ENCODE measurements at places on chromosomes 16 and 17.

DNA sequence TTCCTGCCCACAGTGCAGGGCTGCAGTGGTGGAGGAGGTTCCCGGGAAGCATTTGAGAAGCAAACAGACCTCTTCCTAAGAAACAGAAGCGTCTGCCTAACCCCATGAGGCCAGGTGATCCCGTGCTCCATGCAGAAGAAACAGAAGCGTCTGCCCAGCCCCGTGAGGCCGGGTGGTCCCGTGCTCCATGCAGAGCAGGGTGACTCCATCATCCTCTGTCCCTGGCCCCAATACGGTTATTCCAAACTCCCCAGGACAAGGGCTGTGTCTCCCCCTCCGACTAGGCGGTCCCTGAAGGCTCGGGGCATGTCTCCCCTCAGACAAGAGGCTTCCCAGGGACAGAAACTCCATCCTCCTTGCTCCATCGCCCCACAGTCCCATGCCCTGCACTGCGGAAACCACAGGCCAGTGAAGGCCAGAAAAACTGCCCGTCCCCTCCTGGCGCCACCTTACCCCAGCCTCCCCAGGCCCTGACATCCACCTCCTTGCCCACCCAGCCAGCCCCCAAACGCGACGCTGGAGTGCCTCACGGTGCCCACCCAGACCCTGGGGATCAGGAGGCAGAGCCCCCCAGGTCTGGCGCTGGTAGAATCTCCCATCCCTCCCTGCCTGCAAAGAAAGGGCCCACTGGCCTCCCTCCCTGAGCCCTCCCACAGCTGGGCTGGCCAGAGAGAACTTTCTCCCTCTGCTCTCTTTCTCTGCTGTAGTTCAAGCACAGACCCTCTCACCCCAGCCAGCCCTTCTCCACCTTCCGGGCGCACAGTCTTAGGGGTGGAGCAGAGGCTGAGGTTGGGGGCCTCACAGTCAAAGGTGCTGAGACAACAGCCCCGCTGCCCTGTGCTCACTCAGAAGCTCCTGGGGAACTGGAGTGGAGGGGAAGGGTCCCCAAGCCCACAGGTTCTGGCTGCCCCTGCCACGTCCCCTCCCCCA is 30.6 kb upstream of the KRT17 start:
- no peak for DNase-seq

GRCh38 chr16:65315081-65315780 is 193.4 kb upstream of the CDH11 start:
- no peak for DNase-seq

GRCh38 chr17:35726127-35726952 is 5.1 kb upstream of the RASL10B start:
- DNase-seq, result no peak

GRCh38 chr16:83554096-83554495 is 253.7 kb upstream of the HSBP1 start:
- no peak for DNase-seq

GRCh38 chr16:19118938-19119431 is 5.2 kb downstream of the ITPRIPL2 start:
- no peak for DNase-seq

DNA sequence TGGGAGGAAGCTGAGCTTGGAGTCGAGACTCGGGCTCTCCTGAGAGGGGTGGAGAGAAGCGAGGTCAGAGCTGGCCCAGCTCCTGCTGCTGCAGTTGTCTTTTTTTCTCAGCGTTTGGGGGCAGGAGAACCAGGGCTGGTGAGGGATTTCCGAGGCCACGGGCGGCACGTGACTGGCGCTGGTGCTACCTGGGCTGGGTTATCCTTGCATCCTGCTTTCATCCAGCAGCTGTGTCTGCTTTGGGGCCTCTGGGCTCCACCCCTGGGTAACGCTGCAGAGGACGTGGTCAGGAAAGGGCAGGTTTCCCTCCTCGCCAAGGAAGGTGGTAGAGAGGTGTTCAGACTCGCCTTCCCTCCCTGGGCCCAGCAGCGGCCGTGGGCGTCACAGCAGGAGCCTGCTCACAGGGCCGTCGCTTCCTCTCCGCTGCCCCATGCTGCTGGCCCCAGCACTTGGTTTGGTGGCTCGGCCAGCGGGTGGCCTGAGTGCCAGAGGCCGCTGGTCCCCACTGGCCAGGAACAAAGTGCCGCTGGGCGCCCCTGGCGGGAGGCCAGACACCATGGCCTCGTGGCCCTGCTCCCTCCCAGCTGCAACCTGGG is 22.5 kb downstream of the GSE1 start:
- DNase-seq, result no peak

- no peak for DNase-seq
Observed at GRCh38 chr16:27503662-27504061, 46.1 kb downstream of the GTF3C1 start.

GRCh38 chr17:67557052-67557845 is 160.5 kb upstream of the NOL11 start:
- DNase-seq, result no peak

- no peak for DNase-seq
Observed at GRCh38 chr17:74446551-74447500, 14.9 kb downstream of the GPRC5C start.

- DNase-seq, result no peak
Observed at GRCh38 chr17:21177401-21177800, 36.6 kb downstream of the TMEM11 start.

DNA sequence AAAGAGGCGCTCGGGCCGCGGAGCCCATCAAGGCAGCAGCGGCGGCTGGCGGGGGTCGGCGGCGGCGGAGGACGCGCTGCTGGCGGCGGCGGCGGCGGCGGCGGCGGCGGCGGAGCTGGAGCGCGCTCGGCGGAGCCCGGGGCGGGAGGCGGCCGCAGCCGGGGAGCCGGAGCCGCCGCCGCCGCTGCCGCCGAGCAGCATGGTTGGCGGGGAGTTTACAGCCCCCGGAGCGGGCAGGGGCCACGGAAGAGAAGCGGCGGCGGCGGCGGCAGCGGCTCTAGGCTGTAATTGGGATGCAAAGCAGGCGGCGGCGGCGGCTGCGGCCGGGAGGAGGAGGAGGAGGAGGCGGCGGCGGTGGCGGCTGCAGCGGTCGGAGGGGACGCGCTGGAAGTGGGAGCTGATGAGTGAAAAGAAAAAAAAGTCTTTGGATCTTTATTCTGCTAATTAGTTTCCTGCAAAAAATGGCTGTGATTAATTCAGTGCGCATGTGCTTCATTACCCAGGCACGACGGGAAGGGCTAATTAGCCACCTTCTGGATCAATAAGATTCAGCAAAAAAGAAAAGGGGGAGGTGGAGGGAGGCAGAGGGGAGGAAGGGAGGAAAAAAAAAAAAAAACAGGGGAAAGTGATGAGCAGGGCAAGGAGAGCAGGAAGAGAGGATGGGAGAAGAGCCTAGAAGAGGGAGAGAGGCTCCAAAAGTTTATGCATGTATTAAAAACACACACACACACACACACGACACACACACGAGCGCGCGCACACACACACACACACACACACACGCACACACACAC is 10.9 kb upstream of the ZFHX3 start:
- DNase-seq, result no peak

DNA sequence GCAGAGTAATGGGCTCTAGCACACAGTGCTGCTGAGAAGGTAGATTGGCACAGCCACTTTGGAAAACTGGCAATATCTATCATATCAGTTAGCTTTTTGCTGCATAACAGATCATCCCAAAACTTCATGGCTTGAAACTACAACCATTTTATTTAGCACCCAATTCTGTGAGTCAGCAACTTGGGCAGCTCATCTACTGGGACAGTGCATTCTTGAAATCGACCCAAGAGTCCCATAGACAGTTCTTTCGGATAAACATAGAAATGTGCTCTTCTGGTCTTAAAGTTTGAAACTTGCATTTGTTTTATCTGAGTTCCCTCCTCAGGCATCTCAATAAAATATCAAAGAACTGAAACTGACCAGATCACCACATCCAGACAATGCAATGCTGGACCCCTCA is 76.7 kb downstream of the CEP112 start:
- DNase-seq, result no peak

DNA sequence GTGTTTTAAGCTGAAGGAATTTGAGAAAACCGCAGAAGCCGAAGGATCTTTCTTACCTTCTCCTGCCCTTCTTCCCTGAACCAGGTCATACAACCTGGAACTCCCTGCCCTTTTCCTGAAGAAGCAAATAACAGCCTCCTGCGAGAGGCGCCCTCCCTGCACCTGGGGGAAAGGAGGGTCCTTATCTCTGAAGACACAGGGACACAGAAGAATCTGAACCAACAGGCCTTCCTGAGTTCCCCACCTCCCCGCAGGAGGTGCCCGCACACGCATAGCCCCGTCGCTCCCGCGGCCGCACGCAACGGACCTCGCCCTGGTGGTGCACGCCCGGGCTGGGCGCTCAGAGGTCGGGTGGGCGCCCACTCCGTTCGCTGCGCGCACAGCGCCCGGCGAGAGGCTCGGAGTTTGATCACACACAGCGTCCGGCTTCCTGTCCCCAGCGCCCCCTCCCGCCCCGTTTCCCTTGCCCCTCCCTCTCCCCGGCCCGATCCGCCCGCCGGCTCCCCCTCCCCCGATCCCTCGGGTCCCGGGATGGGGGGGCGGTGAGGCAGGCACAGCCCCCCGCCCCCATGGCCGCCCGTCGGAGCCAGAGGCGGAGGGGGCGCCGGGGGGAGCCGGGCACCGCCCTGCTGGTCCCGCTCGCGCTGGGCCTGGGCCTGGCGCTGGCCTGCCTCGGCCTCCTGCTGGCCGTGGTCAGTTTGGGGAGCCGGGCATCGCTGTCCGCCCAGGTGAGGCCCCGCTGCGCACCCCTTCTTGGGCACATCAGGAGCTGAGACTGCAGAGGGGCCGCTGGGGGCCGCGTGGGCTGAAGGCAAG is at the start of gene TNFSF12:
Gene TNFSF12 (plus strand): TSS at position 474 of the 816 bp plus-strand sequence. CDS start 96 bp downstream, at position 570.
- no peak for DNase-seq

GRCh38 chr17:41492771-41493170 is 3.1 kb upstream of the KRT36 start:
- no peak for DNase-seq

GRCh38 chr16:61879306-61879705 is 156.9 kb downstream of the CDH8 start:
- no peak for DNase-seq

GRCh38 chr17:5913641-5914040 is 156.5 kb upstream of the WSCD1 start:
- DNase-seq, result no peak

GRCh38 chr16:68086860-68087268 is 1.7 kb downstream of the NFATC3 start:
- no peak for DNase-seq

- no peak for DNase-seq
Observed at GRCh38 chr17:50508573-50509460, 578 bp downstream of the MYCBPAP start.

GRCh38 chr17:44235583-44235936 is 16.1 kb upstream of the UBTF start:
- DNase-seq, result no peak

- peak; percentile 46 for DNase-seq
Observed at GRCh38 chr17:49851387-49852291, 3.8 kb upstream of the TAC4 start.

GRCh38 chr17:62949036-62949435 is 17.0 kb upstream of the TANC2 start:
- no peak for DNase-seq

DNA sequence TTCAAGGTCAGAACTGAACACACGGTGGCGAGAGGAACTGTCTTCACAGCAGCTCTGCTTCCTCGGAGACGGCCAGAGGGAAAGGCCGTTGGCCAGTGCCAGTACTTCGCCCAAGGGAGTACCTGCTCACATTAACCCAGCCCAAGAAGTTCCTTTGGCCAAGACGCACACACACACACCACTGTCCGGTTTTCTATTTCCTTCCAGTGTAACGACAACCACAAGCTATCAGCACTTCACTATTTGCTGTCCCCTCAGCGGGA is 744 bp upstream of the GGNBP2 start:
- no peak for DNase-seq

- DNase-seq, result no peak
Observed at GRCh38 chr17:562174-562573, 152.5 kb downstream of the VPS53 start.

- DNase-seq, result no peak
Observed at GRCh38 chr17:74063439-74063838, 140.0 kb upstream of the RPL38 start.

DNA sequence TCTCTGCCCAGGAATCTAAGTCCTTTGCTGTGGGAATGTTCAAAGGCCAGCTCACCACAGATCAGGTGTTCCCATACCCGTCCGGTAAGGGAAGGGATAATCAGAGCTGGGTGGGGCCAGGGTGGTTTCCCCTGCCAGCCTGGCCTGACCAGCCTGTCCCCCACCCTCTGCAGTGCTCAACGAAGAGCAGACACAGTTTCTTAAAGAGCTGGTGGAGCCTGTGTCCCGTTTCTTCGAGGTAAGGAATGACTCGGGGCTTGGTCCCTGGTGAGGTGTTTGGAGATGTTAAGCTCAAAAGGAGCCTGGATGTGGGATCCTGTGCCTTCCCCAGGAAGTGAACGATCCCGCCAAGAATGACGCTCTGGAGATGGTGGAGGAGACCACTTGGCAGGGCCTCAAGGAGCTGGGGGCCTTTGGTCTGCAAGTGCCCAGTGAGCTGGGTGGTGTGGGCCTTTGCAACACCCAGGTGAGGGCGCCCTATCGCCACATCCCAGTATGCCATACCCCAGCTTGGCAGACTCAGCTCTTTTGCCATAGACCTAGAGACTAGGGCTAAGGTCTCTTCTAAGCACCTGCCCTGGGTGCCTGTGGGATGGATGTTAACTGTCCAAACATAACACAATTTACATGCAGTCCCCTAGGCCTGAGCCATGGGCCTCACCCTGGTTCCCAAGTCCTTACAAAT is 997 bp downstream of the ACADVL start:
- DNase-seq, result no peak

DNA sequence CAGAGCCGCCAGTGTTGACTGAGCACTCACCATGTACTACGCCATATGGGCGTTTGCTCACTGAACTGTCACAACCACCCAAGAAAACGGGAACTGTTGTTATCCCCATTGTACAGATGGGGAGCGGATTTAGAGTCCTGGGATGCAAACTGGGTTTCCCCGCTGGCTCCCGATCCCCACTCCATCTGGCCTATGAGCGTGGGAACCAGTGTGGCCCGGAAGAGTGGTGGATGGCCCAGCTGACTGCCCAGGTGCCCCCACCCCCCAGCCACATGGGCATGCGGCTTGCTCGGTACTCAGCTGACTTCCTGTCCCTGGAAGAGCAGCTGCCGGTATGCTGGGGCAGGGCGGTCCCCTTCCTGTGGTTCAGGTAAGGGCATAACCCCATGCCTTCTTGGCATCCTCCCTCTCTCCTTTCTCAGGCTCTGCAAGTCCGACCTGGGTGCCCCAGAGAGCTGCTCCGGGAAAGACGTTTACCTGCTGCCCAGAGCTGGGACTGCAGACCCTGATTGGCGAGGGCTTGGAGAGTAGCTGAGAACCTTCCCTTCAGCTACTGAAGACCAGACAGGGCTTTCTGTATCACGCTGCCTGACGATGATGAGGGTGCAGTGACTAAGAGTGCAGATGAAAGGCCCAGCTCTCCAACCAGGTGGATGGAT is 16.2 kb downstream of the SOCS3 start:
- DNase-seq, result peak; percentile 55

DNA sequence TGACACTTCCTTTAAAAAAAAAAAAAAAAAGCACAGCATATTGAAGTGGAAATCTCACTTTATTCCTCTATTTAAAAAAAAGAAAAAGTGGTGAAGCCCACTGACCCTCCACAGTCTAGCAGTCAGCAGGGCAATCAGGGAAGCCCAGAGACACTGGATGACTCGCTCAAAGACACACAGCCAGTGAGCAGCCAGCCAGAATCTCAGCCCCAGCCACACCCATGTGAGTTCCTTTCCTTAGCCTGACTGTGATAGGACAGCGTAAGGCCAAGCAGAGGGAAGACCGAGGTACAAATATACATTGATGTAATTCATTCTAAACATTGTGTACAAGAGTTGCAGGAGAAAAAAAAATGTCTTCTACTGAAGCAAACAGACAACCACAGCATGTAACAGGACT is 22.5 kb downstream of the XPO6 start:
- no peak for DNase-seq
